Hepatocyte (in vitro differentiated cells): ENCODE measurements at places on chromosomes 4 and X. TPM values are rescaled to one million over a fixed set of nuclear protein-coding genes. Genes with fewer than 3 reads are reported as not detected.

DNA sequence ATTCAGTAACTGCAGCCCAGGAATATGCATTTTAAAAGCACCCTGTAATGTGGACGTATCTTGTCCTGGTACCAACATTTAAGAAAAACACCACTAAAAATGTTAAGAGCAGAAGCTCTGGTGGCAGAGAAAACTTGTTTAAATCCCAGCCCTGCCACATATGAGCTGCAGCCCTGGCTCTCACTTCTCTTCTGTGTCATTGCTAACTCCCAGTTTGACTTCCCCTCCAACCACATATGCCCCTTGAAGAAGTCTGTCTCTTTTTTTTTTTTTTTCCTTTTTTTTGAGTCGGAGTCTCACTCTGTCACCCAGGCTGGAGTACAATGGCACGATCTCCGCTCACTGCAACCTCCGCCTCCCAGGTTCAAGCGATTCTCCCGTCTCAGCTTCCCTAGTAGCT is 14.8 kb downstream of the LHFPL1 start:
- H3K27me3 ChIP-seq, result no peaks in the 10 kb centered on the region
- H3K4me1 ChIP-seq, result no peaks in the 10 kb centered on the region
- no peak overlapping the region for H3K27ac ChIP-seq
- H3K4me3 ChIP-seq, result no peak overlapping the region

PPP4R3C gene
- polyA plus RNA-seq, result not detected in 2 replicates

EXOC1L gene
- not detected in 2 replicates for polyA plus RNA-seq

- no peak for DNase-seq
- no peaks in the 10 kb centered on the region for H3K4me1 ChIP-seq
- no peaks in the 10 kb centered on the region for H3K36me3 ChIP-seq
- H3K27ac ChIP-seq, result no peak overlapping the region
- H3K4me3 ChIP-seq, result no peak overlapping the region
Observed at GRCh38 chrX:31209005-31209628, 137.3 kb upstream of the FTHL17 start.

DNA sequence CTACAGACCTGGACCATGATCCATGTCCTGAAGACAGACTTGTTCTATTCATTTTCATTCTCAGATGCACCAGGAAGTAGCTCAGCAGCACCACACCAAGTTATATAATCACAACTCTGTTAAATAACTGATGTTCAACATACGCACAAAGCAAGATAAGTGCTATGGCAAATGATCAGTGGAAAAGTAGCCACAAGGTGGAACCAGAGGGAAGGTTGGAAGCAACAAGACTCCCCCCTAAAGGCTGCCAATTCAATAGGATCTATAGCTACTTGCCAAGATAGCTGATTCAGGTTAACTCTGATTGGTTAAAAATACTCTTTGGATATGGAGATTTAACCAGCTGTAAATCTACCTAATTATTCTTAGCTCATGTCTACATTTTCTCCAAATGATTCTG is 23.7 kb upstream of the FAM47B start:
- peaks cover 5% of the 10 kb centered on the region for H3K4me1 ChIP-seq
- H3K27ac ChIP-seq, result peak overlapping the region; percentile 66
- H3K4me3 ChIP-seq, result no peak overlapping the region

RHOXF1 gene
- 0.35 TPM in 1 of 2 replicates, not detected in the other for polyA plus RNA-seq
